HepG2 (cell line): ENCODE measurements at places on chromosomes 16 and 17. TPM values are rescaled to one million over a fixed set of nuclear protein-coding genes. Genes with fewer than 3 reads are reported as not detected.

Gene CA4
- total RNA-seq, result not detected in 2 replicates

Gene AIPL1
- total RNA-seq, result not detected in 2 replicates

Gene SLFN13
- total RNA-seq, result 0.18 TPM in 1 of 2 replicates, not detected in the other

Gene TNK1
- total RNA-seq, result 1.7 and 2.0 TPM in 2 replicates

Gene FLYWCH1
- total RNA-seq, result 9.9 and 12.4 TPM in 2 replicates

Gene TNP2
- total RNA-seq, result not detected in 2 replicates

Gene PRR15L
- 2.0 and 2.4 TPM in 2 replicates for total RNA-seq

Gene NPIPB13
- 1.00 and 1.3 TPM in 2 replicates for total RNA-seq

Gene APOH
- total RNA-seq, result 2,482 and 4,846 TPM in 2 replicates

Gene SP6
- 0.07 TPM in 1 of 2 replicates, not detected in the other for total RNA-seq

Gene MEOX1
- total RNA-seq, result not detected in 2 replicates

Gene PDXDC1
- total RNA-seq, result 169 and 249 TPM in 2 replicates

Gene SOX8
- 0.15 and 0.20 TPM in 2 replicates for total RNA-seq

Gene OTOP2
- not detected in 2 replicates for total RNA-seq

Gene PIPOX
- 87.3 and 118 TPM in 2 replicates for total RNA-seq

Gene KREMEN2
- total RNA-seq, result 0.51 and 1.2 TPM in 2 replicates

Gene SRCIN1
- total RNA-seq, result 0.90 and 1.2 TPM in 2 replicates

Gene COPZ2
- 0.74 and 1.5 TPM in 2 replicates for total RNA-seq

Gene ZNF385C
- 2.3 TPM in 2 replicates for total RNA-seq

Gene DHRS7C
- total RNA-seq, result not detected in 2 replicates

Gene ADGRG3
- 1.0 and 2.7 TPM in 2 replicates for total RNA-seq

Gene KIAA0513
- 1.5 and 1.8 TPM in 2 replicates for total RNA-seq

Gene CMTM2
- total RNA-seq, result not detected in 2 replicates

Gene HSD17B2
- total RNA-seq, result 20.4 and 26.3 TPM in 2 replicates

Gene CCL4L2
- total RNA-seq, result not detected in 2 replicates

Gene KRTAP1-5
- total RNA-seq, result not detected in 2 replicates

Gene ABCC11
- 1.0 and 1.2 TPM in 2 replicates for total RNA-seq

Gene RPS2
- total RNA-seq, result 1,908 and 1,988 TPM in 2 replicates

Gene CLEC16A
- 10.3 and 13.6 TPM in 2 replicates for total RNA-seq

Gene CCL17
- total RNA-seq, result not detected in 2 replicates

Gene SPATA22
- total RNA-seq, result not detected in 2 replicates

Gene TRPV2
- total RNA-seq, result 7.3 and 13.6 TPM in 2 replicates

Gene CTRB2
- not detected in 2 replicates for total RNA-seq

Gene TMC8
- 0.08 and 0.53 TPM in 2 replicates for total RNA-seq

Gene SLC5A11
- total RNA-seq, result 1.7 and 3.3 TPM in 2 replicates

Gene ABCA3
- 0.41 and 0.60 TPM in 2 replicates for total RNA-seq
